Stimulated activated CD8-positive, alpha-beta memory T cell treated with anti-CD3 and anti-CD28 coated beads, Interleukin-15, amount 100 ng/mL, for 48 hours (primary cell): ENCODE measurements at places on chromosomes 5 and 9.

- DNase-seq, result no peak
Measured at GRCh38 chr5:35954175-35954574, 15.8 kb upstream of the CAPSL start.

- no peak for DNase-seq
Measured at GRCh38 chr9:89629081-89629976, 24.5 kb downstream of the GADD45G start.

GRCh38 chr5:135085936-135086725 is 52.1 kb upstream of the PITX1 start:
- no peak for DNase-seq

DNA sequence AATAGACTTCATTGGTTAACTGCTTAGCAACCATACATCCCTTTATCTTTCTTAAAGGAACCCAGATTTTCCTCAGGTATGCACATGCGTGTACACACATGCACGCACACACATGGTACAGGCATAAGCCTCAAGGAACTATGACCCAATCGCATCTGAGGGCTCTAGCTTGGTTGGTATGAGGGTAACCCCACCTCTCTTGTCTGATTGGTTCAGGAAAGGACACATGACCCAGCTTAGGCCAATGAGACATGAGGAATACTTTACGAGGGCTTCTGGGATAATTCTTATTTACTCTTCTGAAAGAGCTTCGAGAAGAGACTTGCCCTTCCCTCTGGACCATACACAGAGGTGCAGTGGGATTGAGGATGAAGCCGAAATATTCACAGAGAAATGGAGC is 141.9 kb downstream of the FRMD3 start:
- DNase-seq, result no peak

DNA sequence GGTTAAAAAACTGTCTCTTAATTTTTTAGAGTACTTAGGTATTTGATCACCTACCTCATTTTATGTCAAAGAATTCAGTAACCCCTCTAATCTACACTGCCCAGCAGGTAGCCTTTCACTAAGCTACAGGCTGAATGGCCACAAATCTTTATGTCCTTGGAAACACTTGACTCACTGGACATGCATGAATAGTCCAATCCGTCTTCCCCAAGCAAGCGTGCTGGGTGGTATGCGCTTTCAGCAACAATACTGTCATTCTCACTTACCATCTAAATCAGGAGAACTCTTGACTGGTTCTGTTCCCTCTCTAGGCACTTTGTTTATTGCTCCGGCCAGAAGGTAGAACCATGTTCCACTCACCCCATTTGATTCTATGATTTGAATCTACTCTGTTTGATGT is 73.1 kb downstream of the TRPM3 start:
- no peak for DNase-seq

DNA sequence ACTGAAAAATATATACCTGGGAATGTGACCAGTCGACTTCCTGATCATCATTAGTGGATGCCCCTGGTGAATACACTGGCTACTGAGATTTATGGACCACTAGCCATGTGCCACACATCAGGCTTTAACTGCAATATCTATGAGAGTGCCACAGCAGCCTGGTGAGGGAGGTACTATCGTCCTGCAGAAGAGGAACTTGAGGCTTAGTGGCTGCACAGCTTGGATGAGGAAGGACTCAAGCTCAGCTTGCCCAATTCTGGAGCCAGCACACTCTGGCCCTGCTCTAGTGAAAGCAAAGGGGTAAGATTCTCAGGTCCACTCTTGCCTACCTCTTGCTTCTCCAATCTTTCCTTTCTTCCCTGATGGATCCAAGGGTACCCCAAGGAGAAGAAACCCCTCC is 129.3 kb downstream of the ENTREP1 start:
- DNase-seq, result no peak

- DNase-seq, result no peak
Measured at GRCh38 chr5:98031496-98031895, 742.0 kb upstream of the RGMB start.

- DNase-seq, result no peak
Measured at GRCh38 chr5:31854181-31855133, 215.5 kb downstream of the PDZD2 start.

DNA sequence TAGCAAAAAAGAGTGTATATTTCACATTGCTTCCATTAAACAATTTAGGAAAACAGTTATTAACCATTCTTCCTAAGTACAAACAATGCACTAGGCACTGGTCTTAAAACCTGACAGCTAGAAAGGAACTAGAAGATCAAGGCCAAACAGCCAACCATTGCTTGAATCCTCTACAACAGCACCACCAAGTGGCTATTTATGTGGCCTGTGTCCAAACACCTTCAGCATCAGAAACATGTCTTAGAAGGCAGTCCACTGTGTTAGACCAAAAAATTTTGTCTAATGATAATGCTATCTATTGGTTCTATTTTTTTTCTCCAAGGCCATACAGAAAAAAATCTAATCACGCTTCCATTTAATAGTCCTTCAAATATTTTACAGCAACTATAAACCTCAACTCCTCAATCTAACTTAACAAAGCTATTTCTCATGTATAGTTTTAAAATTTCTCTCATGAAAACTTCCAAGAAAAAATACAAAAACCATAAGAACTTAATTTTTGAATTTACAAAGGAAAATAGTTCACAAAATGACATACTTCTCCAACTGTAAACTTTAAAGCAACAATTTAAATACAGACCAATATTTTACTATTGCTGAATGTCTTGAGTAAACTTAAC is 36.1 kb downstream of the CAAP1 start:
- DNase-seq, result no peak
